ENCODE measurements at places on chromosomes 11 and 22.

- no peak for DNase-seq
Measured at GRCh38 chr22:33054001-33054675, 4.0 kb downstream of the SYN3 start.

DNA sequence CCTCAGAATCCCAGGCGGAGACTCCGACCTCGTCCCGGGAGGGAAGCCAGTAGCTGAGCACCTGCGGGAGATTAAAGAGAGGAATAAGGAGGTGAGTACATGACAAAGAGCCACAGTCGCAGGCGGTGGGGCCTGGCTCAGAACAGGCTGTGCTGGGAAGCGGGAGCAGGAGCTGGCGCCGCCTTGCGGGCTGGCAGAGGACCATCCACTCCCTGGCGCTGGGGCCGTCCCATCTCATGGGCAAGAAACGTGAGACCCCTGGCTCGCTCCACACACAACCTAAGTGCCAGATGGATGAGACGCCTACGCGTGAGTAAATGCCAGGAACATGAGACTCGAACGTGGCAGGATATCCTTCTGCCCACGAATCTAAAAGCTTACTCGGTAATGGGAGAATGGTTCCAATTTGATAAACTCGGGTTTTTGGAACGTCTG lies 6.3 kb downstream of the CEND1 start:
- DNase-seq, result peak; percentile 48

DNA sequence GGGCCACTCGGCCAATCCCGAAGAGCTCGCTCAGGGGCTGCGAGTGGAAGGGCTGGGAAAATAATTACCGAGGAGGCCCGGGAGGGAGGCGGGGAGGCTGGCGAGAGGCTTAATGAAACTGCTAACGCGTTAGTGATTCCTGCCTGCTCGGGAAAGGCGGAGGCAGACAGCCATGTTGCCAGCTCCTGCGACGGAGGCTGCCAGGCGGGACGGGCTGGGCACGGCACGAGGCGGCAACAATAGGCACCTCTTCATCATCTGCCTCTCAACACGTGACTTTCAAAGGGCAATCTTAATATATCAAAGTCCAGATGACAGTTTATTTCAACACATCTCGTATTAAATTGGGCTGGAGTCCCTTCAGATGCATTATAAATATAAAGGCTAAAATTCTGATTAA lies 68.0 kb upstream of the TCF20 start:
- no peak for DNase-seq

DNA sequence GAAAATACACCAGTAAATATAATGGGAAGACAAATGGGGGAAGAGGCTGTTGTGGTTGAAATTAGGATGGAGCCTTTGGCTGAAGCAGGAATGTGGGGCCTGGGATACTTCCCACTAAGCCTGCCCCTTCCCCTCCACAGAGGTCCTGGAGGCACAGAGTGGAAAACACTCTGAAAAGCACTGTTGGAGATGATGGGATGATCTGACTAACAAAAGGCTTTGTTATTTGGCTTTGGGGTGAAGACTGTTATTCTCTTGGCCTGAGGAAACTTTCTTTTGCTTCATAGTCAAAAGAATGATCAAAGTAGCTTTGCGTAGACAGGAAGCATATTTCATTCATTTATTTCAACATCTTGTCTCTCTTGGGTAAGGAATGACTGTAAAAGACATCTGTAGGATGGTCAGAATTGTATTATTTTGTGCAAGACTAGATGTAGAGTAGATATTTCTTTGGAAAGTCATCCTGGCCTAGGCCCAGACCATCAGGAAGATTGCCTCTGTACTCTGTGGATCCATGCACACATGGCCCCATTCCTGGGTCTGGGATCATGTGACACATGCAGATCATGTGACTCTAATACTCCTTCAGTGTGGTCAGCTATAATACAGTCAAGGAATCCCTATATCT lies 111.4 kb downstream of the SPON1 start:
- no peak for DNase-seq

DNA sequence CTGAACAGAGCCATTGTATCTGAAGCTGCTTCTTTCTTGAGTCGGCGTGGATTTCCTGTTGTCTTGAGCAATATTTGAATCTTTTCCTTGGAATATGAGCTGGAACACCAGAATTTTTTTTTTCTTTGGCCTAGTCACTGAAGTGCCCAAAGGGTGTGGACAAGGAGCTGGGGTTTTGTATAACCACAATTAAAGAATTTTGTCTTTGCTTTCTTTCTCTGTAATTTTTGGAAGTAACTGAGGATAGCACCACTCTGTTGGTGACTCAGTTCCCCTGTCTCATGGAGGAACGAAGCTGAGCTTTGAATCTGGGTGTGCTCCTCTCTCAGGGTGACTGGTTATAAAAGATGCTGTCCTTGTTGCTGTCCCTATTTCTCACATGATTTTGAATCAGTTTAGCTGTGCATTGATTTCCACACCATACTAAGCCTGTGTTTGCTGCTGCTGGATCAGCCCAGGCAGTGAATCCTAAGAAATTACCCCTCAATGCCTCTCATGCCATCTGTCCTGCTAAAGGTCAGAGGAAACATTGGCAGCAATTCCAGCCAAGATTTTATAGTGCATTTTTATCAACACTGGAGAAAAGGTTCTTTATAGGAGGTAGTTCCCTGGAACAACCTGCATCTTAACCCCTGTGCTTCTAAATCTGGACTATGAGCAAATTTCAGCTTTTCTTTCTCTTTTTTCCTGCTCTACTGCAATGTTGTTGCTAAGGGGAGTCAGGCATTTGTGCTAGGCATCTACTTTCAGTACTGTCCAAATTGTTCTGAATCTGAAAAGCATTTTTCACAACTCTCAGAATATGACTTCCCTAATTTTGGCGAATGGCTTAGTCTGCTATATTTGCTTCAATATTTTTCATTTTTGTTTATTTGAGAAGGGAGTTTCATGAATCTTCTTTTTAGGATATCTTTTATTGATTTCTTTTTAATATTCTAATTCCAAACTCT lies 540.8 kb downstream of the SOX6 start:
- no peak for DNase-seq

DNA sequence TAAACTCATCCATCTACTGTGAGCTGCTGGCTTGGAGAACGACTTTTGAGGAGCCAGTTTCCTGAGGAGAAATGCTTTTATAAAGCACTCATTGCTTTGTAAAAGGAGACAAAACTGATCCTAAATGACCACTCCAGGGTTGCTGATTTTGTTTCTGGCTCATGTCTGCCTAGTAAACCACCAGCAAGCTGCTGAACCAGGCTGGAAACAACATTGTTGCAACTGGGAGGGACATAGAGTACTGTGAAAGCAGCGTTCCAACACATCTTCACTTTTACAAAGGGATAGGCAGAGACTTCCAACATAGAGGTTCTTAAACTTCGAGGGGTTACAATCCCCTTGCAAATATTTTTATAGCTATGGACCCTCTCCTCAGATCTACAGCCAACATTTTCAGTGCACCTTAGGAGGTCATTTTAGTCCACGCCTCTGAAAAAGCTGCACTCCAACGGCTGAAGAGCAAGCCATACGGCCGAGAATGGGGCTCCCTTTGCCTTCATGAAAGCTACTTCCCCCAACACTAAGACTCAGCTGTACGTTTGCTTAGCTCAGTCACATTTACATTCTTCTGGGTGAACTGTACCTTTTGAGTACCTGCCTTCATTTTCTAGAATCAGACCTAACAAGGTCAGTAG lies 54.7 kb downstream of the PANX1 start:
- DNase-seq, result no peak

GRCh38 chr22:25666308-25666707 lies 75.7 kb upstream of the MYO18B start:
- DNase-seq, result no peak

GRCh38 chr11:134266440-134266839 lies 9.7 kb upstream of the GLB1L3 start:
- no peak for DNase-seq
